Suprapubic skin (tissue), 4 donors: ENCODE measurements at places on chromosomes 11 and 22. TPM values are rescaled to one million over a fixed set of nuclear protein-coding genes. Genes with fewer than 3 reads are reported as not detected.

GRCh38 chr11:79390477-79390876 lies 50.4 kb downstream of the TENM4 start:
- DNase-seq = no peak

- no peak for DNase-seq
Observed at GRCh38 chr11:132564091-132564885, 968.0 kb downstream of the OPCML start.

GRCh38 chr11:126703662-126704061 lies 296.9 kb downstream of the KIRREL3 start:
- DNase-seq = no peak

DNA sequence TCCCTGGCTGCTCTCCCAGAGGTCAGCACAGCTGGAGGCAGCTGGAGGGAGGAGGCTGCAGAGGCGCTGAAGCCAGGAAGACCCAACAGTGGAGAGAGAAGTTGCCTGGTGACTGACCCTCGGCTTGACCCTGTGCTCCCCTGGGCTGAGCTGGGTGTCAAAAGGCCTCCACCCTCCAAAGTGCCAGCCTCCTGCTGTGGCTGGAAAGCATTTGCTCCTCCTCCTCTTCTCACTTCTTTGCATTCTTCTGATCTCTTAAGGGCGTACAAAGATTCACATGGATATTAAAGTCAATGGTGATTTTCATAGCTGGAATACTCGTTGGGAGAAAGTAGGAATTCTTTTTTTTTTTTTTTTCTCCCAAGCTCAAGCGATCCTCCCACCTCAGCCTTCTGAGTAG lies 91.7 kb downstream of the MED15 start:
- DNase-seq = no peak

GRCh38 chr11:64322925-64323260 lies 5.0 kb downstream of the PRDX5 start:
- no peak for DNase-seq

DNA sequence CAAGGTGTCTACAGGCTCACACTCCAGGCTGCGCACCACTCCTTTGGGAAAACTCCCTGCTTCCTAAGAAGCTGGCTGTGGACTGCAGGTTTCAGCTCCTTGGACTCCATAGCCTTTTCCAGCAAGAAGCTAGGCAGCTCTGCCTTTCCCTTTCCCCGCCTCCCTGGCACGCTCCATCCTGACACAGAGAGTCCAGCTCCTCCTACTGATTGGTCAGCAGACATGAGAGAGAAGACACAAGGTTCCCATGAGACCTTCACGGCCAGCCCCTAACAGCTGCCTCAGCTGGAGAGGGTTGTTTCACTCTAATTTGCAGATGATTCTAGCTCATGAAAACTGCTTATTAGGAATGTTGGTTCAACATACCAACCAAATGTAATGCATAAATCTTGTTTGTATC lies 27.6 kb downstream of the TENM4 start:
- DNase-seq = peak; percentile 85

- no peak for DNase-seq
Observed at GRCh38 chr11:27913650-27914049, 194.3 kb downstream of the KIF18A start.

- no peak for DNase-seq
Observed at GRCh38 chr11:57646194-57646798, 3.4 kb downstream of the YPEL4 start.

DNA sequence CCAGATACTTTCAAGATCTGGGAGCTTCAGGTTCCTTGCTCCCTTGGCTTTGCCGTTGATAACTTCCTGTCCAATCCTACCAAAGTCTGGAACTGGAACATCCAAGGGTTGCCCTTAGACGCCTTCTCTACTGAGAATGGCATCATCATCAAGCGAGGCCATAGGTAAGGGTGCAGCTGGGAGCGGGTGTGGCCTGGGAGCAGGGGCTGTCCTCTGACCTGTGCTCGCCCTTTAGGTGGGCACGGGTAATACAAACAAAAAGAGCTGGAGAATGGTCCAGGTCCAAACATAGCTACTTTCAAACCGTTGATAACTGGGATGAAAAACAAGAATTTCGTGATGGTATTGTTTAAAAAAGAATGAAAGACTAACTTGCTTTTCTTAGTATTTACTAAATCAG lies 25.0 kb downstream of the CASP12 start:
- no peak for DNase-seq

DNA sequence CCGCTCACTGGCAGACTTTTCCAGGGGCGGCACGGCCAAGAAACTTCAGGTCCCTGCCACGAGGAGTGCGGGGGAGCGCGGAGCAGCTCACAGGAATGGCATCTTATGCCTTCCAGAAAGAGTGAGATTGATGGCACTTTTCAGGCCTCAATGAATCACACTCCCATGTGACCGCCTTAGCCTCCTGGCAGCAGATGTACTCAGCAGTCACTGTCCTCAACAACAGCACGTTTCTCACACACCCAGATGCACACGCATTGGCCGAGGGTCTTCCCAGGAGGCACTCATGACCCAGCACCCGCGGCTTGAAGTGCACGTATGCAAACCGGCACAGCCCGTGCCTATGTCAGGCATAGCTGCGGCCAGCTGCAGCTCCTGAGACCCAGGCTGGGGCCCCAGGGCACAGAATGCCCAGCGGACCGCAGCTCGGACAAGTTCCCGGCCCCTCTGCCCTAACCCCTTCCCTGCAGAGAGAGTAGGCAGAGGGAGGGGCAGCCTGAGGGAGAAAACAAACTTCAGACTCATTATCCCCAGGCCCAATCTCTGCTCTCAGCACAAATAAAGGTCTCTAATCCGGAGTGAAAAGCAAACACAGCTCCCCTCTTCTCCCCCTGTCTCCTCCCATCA lies 48.3 kb downstream of the RPUSD4 start:
- no peak for DNase-seq

GRCh38 chr11:6650980-6651379 lies 4.6 kb downstream of the DCHS1 start:
- no peak for DNase-seq

- DNase-seq = no peak
Observed at GRCh38 chr11:119545978-119546915, 123.3 kb upstream of the THY1 start.

GRCh38 chr11:60118338-60118737 lies 29.9 kb downstream of the MS4A2 start:
- DNase-seq = no peak

- DNase-seq = peak; percentile 83
Observed at GRCh38 chr11:68460741-68461574, at the start of gene PPP6R3. PPP6R3 (plus strand) TSS chr11:68460752; CDS start chr11:68537665, 76,913 bp downstream.

DNA sequence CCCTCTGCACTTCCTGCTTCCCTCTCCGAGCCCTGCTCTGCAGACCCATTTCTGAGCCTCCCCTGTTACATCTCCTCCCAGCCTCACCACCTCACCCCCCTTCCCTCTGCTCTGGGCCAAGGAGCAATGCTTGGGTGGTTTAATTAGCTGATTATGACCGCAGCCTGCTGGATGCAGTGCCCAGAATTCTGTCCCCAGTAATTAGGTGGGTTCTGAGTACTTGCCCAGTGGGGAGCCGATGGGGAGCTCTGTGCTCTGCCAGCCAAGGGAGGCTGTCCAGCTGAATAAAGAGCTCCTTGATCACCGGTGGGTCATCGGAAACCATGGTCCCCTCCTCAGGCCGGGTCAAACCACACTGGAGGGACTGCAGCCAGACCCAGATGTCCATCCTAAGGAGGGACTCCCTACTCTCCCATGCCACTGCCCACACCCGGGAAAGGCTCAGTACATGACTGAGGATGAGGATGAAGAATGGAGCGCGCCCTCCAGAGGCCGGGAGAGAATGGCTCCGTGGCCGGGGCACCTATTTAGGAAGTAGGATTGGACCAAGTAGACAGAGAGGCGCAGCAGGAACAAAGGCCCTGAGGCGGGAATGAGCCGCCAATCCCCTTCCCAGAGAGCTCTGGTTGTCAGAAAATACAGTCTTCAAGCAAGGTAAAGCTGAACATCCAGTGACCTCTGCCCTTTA lies 9.1 kb downstream of the ARRB1 start:
- DNase-seq = no peak

GRCh38 chr22:22087854-22088657 lies 105.5 kb upstream of the TOP3B start:
- no peak for DNase-seq

DNA sequence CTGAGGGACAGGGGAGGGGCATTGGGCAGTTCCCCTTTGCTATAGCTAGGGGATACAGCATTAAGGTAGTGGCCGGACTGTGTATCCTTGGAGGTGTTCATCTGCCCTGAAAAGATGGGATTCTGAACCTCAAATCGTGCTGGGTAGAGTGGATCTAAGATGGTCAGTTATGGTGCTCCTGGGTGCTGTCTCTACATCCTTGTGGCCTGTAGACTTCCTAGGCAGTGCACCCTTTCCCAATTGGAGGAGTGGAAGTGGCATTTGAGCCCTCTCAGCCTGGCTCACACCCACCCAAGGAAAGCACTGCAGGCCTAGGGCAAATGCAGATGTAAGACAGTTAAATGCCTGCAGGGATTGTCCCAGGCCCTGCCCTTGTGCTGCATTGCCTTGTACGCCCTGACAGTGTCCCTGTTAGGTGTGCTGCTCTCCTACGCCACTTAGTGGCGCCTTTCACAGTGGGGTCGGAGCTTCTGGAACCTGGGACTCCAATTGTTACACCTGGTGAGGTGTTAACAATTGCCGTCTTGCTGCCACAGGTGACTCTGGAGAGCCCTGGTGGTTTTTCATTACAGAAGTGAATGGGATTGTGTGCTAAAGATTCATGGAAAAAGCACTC lies 35.0 kb downstream of the PPFIBP2 start:
- no peak for DNase-seq

DNA sequence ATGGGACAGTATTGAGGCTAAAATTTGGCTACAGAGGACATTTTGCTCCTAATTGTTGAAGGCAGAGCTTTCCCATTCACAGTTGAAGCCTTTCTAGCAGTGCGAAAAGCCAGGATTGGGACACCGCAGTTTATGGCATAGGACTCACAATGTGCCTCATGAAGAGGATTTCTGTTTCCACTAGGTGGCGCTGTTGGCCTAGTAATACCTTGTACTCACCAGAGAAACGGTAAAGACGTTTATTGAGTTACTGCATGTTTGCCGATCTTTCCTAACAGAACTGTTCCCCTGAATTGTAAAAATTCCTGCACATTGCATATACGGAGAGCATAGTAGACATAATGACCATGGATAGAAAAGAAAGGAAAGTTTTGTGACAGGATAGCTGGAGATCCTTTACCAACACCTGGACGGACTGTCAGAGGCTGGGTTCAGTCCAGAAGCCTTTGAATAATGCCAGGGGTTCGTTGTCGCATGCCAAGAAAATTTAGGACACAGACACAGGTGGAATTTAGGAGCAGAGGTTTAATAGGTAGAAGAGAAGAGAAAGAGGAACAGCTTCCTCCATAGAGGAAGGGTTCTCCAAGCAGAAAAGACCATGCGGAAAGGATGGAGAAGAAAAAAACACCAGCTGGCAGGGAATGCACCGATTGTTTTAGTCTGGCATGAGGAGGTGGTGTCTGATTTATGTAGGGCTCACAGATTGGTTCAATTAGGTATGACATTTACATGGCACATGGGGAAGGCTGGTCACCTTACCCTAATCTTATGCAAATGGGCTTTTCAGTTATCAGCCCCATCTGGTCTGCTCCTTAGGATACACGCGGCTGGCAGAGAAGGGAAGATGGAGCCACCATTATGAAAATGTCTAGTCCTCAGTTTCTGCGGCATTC lies 10.8 kb upstream of the OR51D1 start:
- DNase-seq = no peak

DNA sequence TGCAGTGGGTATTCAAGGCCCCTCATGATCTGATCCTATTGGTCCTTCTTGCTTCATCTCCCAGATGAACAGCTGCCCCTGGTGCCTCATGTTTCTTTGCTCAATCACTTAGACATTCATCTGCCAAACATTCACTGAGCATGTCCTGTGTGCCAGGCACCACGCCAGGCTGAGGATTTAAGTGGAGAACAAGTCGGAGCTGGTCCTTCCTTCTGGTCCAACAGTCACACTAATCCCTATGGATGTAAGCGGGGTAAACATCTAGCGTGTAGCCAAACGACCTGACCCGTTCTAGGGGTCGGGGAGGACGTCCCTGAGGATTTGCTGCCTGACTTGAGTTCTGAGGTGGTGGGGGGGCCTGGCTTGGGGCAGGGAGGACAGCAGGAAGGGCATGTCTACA lies 21.9 kb downstream of the ZMAT5 start:
- DNase-seq = no peak

GRCh38 chr22:49623715-49624114 lies 204.0 kb downstream of the BRD1 start:
- no peak for DNase-seq

DNA sequence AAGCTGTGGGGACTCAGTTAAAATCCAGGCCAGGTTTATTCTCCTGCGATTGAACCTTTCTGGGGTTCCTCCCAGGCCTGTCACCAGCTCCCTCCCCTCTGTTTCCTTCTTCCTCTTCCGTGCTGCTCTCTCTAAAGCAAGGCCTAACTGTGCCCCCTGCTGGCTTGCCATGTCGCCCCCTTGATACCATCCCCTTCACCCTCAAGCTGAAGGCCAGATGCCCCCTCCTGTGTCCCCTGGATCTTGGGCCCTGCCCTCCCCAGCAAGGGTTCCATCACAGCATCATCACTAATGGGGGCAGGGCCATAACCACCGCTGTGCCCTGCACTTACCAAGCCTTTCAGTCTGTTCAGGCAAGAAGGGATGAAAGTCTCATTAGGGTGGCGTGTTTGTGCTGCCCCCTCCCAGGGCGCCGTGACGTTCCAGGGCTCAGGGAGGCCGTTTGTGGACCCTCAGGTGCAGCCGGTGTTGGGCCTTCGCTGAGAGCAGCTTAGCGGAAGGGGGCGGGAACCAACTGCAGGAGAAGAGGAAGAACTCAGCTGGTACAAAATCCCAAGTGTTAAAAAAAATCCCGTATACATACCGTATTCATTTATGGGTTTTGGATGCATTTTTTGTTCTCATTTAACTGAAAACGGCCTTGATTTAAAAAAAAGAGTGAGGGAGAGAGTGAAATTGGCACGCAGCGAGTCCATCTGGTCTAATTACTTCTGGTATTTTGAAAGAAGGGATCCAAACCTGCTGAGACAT lies 69.9 kb downstream of the MPPED1 start:
- no peak for DNase-seq

Gene TCIRG1
- 50.9 TPM for total RNA-seq

Gene OR51B5
- not detected for total RNA-seq

Gene GLB1L2
- 26.7 TPM for total RNA-seq

Gene RIMBP3C
- total RNA-seq = 0.19 TPM

Gene RFPL3
- not detected for total RNA-seq

Gene OR5B21
- total RNA-seq = not detected

Gene CSNK2A3
- total RNA-seq = 3.1 TPM

Gene ENDOD1
- 30.7 TPM for total RNA-seq

Gene DNAJB7
- total RNA-seq = not detected

Gene LDHA
- 724 TPM for total RNA-seq

Gene UCP2
- total RNA-seq = 27.3 TPM
